ENCODE measurements at places on chromosomes 12 and 14.

- DNase-seq = peak; percentile 50
Measured at GRCh38 chr12:121620333-121620891, 5.9 kb upstream of the ORAI1 start.

DNA sequence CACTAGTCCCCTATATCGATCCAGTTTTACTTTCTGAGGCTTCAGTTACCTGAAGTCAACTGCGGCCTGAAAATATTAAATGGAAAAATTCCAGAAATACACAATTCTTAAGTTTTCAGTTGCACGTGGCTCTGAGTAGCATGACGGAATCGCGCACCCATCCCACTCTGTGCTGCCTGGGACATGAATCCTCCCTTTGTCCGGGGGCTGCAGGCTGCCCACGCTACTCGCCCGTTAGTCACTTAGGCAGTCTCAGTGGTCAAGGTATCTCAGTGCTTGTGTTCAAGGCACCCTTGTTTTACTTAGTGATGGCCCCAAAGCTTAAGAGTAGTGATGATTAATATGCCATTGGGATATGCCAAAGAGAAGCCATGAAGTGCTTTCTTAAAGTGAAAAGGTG lies 46.6 kb downstream of the LGMN start:
- no peak for DNase-seq

DNA sequence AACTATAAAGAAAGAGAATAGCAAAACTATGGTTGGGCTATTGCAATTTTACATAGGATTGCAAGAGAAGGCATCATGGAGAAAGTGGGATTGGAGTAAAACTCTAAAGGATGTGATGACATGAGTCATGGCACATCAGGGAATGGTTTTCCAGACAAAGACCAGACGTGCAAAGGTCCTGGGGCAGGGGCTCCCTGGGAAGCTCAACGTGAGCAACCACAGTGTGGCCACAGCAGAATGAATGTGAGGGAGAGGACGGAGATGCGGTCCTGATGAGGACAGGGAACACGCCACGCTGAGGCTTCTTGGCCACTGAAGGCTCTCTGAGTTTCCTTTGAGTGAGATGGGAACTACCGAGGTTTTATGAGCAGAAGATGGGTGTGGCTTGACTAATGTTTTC lies 38.2 kb downstream of the FZD10 start:
- DNase-seq = no peak

DNA sequence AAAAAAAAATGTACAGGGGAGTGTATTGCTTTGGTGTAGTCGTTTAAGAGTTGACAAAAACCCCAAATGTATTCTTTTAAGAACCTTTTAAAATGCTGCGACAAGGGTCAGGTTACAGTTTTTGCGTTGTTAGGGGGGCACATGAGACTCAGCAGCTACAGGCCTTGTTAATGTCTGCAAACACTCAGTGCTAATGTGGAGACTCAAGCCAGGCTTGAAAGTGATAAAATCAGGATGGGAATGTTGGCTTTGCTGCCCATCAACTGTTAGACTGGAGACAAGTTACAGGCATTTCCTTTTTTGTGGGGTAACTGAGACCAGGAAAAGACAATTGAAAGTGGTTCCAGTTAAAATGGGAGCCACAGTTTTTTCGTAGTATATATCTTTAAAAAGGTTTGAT lies 84.8 kb downstream of the PRKCH start:
- DNase-seq = no peak

DNA sequence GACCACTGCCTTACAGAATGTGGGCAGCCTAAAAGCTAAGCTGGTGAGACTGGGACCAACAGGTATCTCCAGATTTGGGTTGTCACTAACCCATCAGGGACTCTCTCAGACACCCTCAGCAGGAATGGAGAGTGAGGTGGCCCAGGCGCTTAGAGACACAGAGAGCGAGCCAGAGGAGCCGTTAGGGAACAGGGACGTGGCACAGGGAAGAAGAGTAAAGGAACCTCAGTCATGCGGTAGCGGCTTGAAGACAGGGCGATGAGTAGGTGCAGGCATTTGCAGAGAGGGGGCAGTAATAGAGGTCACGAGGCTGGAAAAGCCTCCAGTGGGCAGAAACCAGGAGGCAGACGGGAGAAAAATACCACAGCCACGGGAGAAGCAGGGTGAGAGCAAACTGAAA lies 158.0 kb upstream of the CCND2 start:
- DNase-seq = no peak

DNA sequence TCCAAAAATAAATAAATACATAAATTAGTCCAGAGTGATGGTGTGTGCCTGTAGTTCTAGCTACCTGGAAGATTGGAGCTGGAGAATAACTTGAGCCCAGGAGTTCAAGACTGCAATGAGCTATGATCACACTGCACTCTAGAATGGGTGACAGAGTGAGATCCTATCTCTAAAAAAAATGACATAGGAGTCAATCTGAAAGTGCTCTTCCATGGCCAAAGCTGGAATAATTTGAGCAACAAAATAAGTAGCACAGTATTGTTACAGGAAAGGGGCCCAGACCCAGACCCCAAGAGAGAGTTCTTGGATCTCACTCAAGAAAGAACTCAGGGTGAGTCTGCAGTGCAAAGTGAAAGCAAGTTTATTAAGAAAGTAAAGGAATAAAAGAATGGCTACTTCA lies 24.9 kb upstream of the SLC7A8 start:
- DNase-seq = no peak

- no peak for DNase-seq
Measured at GRCh38 chr12:92745856-92746550, 43.2 kb downstream of the PLEKHG7 start.

DNA sequence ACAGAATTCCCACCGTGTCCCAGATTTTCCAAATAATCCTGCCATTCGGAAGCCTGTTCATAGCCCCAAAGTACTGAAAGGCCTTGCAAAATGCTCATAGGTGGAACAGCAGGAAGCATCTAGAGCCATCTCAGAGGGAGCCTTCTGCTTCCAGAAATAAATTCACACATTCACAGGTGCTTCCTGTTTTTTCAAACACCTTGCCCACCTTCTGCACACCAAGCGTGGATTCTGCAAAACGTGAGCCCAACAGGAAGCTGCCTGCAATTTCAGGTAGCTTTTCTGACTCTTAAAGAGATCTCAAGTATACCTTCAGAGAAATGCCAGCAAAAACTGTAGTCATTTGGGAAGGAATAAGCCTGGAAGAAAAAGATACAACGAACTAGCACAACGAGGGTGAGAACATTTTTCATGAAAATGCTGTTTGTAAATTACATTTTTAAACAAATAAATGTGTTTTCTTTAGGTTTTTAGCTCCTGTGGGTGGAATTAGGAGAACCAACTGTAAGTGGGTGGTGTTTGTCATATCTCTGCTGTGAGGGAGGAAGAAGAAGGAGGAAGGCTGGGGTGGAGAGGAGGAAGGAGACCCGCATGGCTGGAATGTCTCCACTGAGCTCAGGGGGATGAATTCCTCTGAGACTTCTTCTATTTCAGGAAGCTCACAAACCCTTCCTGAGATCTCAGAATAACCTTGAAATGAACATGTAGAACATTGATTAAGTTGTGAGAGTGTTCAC lies at the start of gene IFNG-AS1:
IFNG-AS1 (plus strand) TSS at position 264 of the 737 bp plus-strand sequence.
- no peak for DNase-seq

DNA sequence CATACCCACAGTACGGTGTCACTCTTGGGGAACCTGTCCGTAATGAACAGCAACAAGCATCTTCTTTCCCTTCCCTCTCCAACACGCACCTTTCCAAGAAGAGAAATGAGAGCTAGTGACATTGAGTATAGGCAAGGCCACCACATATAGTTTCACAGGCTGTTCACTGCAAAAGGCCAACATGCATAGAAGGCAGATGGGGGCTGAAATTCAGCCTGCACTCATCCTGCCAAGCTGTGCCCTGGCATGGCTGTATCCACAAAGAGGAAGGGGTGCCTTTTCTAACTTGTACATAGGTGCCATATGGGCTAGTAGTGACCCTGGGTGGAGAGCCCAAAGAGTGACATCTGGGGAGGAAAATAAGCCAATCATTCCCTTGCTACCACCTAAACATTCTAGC lies 169.6 kb downstream of the ZFP36L1 start:
- no peak for DNase-seq

DNA sequence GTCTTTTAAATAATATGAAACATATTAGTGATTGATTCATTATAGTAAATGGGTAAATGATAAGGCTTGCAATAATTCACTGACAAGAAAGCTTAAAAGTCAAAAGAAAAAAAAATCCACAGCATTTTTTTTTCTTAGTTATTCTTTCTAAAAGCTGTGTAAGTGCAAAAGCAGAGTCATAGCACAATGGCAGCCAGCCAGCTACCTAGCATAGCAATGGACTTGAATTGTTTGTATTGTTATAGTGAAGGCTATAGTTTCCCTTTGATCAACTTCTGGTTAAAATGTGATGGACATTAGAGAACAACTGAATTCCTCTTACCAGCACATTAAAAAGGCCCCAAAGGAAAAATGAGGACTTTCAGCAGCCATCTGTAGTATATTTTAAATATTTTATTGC lies 232.1 kb downstream of the NAV3 start:
- no peak for DNase-seq

DNA sequence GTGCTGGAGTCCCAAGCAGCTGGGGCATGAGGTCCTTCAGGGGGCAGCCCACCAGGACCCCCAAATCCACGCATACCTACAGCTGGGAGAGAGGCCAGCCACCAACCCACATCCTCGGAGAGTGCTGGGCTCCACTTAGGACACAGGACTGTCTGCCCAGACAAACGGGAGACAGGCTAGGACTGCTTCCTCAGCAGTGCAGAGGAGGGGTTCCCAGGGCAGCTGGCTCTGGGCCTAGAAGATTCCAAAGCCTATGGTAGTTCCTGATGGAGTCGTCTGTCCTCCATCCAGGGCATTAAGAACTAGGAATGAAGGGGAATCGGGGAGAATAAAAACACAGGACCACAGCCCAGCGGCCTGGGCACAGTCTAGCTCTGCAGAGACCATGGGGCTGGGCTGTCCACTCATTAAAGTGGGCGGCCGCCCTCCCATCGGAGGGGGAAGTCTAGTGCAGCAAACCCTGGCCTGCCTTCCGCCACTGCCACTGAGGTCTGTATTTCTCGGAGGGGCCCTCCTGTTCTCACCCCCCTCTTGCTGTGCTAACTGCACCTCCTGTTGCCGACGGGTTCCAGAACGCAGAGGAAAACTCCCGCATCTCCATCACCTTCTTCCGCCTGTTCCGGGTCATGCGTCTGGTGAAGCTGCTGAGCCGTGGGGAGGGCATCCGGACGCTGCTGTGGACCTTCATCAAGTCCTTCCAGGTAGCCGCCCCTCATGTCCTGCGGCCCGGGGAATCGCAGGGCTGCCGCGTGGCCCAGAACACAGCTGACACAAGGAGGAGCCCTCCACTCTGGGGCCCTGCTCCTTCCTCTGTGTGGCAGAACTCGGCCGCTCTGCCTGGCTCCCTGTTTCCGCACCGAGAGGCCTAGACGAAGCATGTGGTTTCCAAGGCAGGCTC lies 143.5 kb upstream of the FKBP4 start:
- no peak for DNase-seq

DNA sequence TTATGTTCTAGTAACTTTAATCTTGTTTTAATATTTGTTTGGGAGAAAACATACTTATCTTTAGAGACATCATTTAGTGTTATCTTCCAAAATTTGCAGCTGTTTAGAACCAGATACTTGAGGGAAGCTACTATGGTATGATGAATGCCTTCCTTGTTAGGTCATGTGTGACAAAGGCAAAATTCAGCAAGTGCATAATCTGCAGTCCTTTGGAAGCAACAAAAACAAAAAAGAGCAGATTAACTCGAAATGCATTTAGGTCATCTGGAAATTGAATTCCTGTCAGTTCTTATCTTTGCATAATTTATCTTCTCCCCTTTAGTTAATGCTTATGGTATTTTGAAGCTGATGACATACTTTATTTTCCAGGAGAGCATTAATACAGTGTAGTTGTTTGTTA lies 3.5 kb downstream of the FBXO34 start:
- DNase-seq = no peak

DNA sequence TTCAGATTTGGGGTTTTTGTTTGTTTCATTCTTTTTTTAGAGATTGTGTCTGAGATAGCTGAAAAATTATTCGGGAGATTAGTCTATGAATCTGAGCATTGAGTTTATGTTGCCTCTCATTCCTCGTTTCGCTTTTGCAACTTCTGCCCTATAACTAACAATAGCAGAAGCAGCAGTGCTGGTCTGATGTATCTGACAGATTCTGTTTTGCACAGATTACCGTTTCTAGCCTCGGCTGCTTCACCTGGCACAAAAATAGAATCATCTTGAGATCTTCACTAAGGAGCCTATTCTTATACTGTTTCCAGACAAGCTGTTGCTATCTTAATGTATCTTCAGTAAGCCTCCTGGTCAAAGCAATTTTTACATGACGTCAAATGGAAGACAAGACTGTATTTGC lies 29.2 kb downstream of the KCNJ8 start:
- no peak for DNase-seq

GRCh38 chr12:5433081-5433844 lies 1.4 kb downstream of the NTF3 start:
- no peak for DNase-seq

DNA sequence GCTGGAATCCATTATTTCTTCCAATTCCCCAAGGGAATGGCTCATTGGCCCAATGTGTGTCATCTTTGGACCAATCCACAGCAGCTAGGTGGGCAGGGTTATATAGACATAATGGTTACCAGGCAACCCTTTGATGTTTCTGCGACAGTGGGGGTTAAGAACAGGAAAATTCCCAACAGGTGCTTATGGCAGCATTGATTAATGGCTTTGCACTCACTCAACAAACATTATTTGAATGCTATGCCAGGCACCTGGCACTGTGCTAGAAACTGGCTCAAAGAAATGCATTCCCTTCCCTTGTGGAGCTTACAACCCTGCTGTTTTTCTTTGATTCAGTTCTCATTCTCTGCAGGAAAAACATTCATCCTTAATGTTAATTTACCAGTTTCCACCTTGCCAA lies 1221.0 kb downstream of the AACS start:
- DNase-seq = no peak

DNA sequence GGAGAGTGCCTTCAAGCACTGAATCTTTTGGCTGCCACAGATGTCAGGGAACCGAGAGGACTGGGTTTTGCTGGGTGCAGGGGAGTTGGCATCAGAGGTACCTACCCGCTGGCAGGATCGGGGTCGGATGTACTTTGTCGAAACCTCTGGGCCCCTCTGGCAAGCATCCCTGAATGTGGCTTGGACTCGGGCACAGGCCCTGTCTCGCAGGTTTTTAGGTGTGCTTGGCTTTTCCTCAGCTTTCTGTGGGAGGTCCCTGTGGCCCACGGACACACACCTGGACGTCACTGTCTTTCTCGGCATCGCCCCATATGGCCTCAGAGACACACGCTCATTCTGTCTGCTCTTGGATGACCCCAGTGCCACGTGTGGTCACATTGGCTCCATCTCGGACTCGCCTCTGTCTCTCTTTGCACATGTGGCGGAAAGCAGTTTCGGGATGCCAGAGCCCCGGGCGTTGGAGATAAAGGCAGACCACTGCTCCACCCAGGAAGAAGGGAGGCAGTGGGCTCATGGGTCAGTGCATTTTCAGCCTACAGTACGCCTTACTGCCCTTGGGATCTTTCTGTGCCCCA lies 769.6 kb upstream of the ALG10B start:
- no peak for DNase-seq

DNA sequence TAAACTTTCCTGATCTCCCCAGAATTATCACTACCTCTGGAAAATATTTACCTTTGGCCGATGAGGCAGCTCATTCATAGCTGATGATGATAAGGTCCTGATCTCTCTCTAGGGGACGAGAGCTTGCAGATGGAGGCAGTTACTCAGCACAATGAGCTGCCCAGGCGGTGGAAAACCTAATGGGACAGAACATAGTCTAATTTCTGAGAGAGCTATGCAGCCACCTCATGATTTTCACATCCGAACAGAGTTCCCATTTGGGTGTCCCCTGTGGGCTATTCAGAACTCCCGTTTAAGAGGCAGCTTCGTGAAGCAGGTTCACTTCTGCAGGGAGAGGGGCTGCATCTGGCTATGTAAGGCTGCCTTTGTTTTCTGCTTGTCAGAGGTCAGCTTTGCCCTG lies 724.6 kb upstream of the TMEM132C start:
- DNase-seq = no peak
